ENCODE measurements at places on chromosomes 2 and 18.
A peak's percentile ranks its signal among the peaks of the same experiment; 100 is the strongest.

GRCh38 chr2:231399853-231400680 is 4.6 kb downstream of the B3GNT7 start:
- peak; percentile 37 for DNase-seq

DNA sequence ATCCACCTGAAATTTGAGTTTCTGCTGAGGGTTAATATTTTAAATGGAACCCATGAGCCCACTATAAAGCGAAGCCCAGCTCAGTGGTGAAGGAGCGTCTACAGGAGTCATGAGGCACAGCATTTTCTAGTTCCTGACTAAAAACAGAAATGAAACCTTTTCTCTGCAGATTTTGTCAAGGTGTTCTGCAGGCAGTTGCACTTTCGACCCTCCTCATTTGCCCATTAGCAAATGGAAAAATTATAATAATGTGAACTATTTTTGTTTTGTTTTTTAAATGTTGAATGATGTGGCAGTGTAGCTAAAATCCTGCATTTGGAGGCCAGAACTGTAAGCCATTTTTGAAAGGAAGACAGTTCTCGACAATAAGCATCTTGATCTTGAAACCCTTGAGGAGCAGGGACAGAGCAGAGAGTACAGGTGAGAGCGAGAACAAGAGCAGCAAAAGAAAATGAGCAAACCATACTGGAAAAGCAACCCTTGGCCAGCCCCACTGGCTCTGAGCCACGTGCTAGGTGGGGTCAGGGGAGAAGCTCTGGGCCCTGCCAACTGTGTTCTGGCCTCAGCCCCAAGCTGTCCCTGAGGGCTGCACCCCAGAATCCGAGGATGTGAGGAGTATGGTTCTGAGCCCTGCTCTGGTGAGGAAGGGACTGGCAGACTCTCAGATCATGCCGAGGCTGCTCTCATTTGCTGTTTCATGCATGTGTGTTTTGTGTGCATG is 26.4 kb upstream of the COPS8 start:
- no peak for DNase-seq

GRCh38 chr18:51009072-51009471 is 20.9 kb upstream of the SMAD4 start:
- no peak for DNase-seq

- peak; percentile 54 for DNase-seq
Measured at GRCh38 chr18:74196220-74197119, 48.1 kb downstream of the TIMM21 start.

DNA sequence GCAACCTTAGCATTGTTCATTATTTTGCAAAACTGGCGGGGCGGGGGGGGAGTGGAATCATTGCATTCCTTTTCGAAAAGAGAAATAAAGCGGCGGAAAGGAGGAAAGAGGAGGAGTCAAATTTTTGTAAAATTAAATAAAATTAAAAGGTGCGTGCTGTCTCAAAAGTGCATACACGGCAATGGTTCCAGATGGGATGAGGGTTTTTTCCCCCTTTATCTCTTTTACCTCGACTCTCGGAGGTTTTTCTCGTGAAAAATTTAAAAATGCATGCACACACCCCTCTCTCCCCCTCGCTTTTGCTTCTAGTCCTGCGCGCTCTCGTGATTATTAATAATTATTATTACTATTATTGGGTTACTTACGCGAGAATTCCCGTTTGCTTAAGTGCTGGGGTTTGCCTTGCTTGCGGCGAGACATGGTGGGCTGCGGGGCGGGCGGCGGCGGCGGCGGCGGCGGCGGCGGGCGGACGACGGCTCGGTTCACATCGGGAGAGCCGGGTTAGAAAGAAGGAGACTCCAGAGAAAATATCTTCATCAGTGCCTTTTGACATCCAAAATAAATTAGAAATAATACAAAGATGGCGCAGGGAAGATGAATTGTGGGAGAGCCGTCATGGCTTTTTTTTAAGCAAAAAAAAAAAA is 481 bp downstream of the BCL11A start:
- no peak for DNase-seq

GRCh38 chr18:12328179-12328823 is 20.3 kb downstream of the TUBB6 start:
- DNase-seq = no peak

DNA sequence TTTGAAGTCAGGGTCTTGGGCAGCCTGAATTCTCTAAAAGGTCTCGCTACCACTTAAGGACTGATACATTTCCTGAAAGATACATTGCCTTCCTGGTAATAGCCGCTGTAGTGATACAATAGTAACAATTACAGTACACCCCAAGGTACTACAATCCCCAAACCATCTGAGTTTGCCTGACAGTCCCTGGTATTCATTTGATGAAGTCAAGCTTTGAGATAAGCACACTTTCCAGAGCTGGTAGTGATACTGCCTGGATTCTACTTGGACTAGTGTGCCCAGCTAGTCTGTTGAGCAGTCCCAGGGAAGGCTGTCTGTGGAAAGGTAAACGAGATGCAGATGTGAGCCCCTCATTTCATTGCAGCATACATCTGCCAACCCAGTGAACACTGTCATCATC is 24.4 kb upstream of the ITGB6 start:
- no peak for DNase-seq

GRCh38 chr18:4125224-4125623 is 329.9 kb downstream of the DLGAP1 start:
- DNase-seq = no peak

DNA sequence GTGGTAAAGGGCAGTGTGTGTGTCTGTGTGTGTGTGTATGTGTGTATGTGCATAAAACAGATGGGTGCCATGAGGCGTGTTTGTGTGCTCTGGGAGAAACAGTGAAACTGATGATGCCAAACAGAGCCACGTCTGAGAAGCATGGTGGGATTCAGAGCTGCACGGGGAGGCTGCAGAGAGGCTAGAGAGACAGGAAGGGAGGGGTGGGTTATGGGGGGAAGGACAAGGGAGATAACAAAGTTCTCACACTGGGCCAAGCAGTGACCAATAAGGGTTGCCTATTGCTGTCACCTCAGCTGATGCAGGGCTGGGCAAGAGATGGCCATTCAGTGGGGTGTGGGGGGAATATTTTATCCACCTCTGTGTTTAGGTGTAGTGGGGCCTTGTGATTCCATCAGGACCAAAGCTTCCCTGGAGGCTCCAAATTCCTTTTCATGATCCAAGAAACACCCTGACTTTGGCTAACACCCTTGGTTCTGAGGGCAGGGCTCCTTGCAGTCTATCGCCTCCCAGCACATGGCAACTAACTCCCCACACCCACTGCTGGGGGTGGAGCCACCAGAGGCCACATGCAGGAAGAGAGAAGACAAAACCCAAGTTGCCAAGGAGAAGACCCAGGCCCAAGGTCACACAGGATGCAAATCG is 54.2 kb upstream of the POMC start:
- DNase-seq = no peak

- no peak for DNase-seq
Measured at GRCh38 chr2:103734911-103735310, 973.1 kb downstream of the TMEM182 start.

DNA sequence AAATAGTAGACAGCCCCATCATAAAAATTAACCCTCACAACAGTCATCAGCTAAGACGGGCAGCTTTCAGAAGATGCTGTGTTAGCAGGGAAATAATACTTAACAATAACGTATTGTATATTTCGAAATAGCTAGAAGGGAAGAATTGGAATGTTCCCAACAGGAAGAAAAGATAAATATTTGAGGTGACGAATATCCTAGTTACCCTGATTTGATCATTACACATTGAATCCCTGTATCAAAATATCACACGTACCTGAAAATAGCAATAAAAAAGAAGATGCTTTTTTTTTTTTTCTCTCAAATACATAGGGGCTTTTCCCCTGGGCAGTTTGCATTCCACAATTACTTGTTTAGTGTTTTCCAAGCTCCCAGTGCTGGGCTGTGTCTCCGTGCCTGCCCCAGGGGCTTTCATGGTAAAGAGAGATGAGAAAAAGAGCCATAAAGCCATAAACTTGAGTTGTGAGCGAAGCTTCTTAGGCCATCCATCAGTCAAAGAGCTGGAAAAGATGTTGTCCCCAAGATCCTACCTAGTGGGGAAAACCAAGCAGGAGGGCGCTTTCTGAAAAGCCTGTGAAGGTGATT is 183.0 kb upstream of the REV1 start:
- no peak for DNase-seq

DNA sequence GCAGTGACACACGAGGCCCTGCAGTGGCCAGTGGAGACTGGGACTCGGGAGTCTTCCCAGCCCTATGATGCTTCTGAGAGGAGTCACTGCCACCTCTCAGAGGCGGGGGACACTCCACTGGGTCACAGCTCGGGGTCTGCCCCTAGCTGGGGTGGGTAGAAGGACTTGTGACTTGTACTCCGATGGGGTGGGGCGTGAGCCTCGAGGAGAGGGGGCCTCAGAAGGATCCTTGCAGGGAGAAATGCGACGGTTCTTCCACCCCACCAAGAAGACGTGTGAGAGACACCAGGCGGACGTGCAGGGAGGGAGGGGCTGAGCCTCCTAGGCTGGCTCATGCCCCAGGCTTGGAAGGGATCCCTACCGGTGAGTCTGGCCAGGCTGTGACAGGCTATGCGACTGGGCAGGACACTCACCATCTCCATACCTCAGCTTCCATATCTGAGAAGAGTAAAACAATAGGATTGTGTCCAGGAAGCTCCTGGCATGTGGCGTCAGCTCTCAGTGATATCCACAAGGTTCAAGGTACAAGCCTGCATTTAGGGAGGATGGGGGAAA is 11.1 kb upstream of the OTOS start:
- DNase-seq = no peak

DNA sequence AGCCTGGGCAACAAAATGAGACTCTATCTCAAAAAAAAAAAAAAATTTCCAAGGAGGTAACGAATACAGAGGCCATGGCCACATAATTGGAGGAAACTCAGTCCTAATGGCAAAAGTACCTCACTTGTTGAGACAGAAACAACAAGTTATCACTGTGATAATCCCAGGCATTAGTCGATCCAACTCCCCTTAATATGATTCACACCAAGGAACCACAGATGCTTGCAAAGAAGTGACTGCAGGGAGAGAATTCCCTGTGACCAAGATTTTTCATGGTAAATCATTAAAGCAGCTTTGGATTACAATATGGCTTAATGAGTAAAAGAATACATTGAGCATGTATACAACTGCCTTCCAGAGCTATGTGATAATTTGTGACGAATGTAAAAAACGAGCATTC is 80.4 kb upstream of the RNU4ATAC start:
- no peak for DNase-seq

GRCh38 chr2:64204703-64205102 is 60.5 kb upstream of the PELI1 start:
- DNase-seq = no peak

GRCh38 chr2:96137321-96138178 is 752 bp downstream of the ASTL start:
- DNase-seq = peak; percentile 39

DNA sequence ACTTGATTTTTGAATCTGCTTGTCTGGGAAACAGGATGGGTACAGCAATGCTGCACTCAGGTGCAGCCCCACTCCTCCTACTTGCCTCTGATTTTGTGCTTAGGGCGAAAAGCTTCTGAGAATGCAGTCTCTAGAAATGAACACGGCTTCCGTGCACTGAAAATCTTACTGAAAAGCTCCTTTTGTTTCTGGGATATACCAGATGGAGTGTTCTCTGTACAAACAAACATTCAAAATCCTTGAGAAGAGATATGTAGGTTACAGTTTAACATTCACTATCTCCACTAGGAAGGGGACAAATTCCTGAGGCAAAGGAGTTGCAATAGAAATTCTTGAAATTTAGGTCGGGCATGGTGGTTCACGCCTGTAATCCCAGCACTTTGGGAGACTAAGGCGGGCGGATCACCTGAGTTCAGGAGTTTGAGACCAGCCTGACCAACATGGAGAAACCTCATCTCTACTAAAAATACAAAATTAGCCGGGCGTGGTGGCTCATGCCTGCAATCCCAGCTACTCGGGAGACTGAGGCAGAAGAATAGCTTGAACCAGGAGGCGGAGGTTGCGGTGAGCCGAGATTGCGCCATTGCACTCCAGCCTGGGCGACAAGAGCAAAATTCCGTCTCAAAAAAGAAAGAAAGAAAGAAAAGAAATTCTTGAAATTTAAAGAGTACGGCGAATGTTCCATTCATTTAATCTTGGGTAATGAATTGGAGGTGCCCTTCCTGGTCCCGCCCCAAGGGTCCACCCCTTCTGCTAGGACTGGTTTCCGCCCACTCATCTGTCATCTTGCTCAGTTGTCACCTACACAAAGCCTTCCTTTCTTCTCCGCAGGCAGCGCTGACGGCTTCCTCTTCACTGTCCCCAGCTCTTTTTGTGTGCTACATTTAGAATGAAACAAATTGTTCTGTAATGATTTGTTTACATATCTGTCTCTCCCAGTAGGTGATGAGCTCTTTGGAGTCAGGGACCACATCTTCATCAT is 92.4 kb downstream of the SOCS6 start:
- peak; percentile 86 for DNase-seq

- peak; percentile 70 for DNase-seq
Measured at GRCh38 chr2:137964066-137964858, at the start of gene HNMT. Gene HNMT, plus strand, starts transcription at chr2:137964473. Its CDS starts 19 bp downstream, at chr2:137964492.

- DNase-seq = no peak
Measured at GRCh38 chr2:200223205-200223784, 83.2 kb upstream of the SPATS2L start.

DNA sequence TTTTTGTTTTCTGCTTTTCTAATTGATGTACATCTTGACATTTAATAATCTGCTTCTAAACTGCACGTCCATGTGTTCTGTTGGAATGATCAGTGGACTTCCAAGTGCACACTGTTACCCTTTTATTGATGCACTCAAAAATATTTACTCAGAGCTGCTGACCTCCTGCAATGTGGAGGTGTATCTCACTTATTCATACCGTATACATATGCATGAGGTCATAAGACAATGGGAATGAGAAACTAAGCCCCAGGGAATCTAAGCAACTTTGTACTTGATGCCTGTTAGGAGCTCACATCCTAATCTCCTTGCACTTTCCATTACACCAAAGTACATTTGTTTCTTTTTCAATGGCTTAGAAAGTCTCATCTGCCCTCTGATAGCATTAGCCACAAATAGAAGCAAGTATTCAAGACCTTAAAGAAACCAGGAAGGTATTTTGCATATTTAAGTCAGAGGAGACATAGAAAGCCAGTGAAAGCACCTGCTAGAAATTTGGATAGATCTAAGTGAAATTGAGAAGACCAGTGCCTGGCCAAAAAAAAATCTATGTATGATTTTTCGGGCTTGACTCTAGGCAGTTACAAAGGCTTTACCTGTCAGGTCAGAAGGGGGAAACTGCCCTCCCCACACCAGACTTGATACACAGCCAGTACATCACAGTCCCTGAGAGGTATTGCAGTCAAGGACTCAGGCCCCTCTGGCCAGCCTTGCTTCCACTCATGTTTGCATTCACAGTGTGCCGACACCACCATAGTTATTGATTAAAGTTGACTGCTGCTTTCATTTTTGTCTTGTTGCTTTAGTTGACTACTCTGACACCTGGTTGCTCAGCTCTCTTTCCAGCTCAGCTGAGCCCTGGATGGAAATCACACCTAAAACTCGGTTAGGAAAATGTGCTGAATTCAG is 391.7 kb upstream of the CYRIA start:
- no peak for DNase-seq

GRCh38 chr2:201128933-201129505 is 13.1 kb downstream of the CFLAR start:
- no peak for DNase-seq

- DNase-seq = peak; percentile 65
Measured at GRCh38 chr2:75199428-75200011, at the start of gene TACR1. Gene TACR1, minus strand, starts transcription at chr2:75199520. Its CDS starts 586 bp downstream, at chr2:75198934.

GRCh38 chr18:2222270-2223185 is 348.8 kb downstream of the METTL4 start:
- no peak for DNase-seq

GRCh38 chr18:49500201-49500921 is 13.3 kb upstream of the C18orf32 start:
- no peak for DNase-seq
